ENCODE measurements at places on chromosomes 13 and 19.

- DNase-seq: no peak
Observed at GRCh38 chr13:19685437-19685836, 52.0 kb downstream of the MPHOSPH8 start.

DNA sequence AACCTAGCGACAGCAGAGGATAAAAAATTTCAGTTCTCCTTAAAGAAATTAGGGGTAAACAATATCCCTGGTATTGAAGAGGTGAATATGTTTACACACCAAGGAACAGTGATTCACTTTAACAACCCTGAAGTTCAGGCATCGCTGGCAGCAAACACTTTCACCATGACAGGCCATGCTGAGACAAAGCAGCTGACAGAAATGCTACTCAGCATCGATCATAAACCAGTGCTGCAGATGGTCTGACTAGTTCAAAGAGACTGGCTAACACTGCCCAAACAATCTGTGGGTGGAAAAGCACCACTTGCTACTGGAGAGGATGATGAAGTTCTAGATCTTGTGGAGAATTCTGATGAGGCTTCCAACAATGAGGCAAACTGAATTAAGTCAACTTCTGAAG, 19.9 kb upstream of the ACOD1 start:
- no peak for DNase-seq

GRCh38 chr19:39409208-39410016, 2.8 kb downstream of the ZFP36 start:
- peak; percentile 92 for DNase-seq

GRCh38 chr19:40754611-40755247, 3.7 kb downstream of the SNRPA start:
- no peak for DNase-seq

DNA sequence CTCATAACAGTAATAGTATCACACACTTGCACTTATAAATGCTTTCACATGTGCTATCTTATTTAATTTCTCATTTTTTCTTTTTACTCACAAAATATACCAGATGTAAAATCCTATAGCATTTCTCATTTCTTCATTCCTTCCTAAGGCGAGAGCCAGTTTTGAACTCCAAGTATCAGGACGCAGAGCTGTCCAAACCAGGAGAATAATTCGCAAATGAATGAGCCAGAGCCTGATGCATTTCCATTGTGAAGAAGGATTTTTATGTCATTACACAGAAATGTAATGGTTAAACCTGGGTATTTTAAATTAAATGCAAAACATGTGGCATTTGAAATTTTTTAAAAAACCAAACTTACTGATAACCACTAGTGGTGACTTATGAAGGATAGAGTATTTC, 244.3 kb downstream of the RGCC start:
- no peak for DNase-seq

- DNase-seq: no peak
Observed at GRCh38 chr19:55536366-55536765, 567 bp downstream of the SBK2 start.

GRCh38 chr13:60379837-60380565, 17.0 kb upstream of the TDRD3 start:
- DNase-seq: no peak

GRCh38 chr13:110490009-110490770, 71.3 kb downstream of the RAB20 start:
- no peak for DNase-seq

DNA sequence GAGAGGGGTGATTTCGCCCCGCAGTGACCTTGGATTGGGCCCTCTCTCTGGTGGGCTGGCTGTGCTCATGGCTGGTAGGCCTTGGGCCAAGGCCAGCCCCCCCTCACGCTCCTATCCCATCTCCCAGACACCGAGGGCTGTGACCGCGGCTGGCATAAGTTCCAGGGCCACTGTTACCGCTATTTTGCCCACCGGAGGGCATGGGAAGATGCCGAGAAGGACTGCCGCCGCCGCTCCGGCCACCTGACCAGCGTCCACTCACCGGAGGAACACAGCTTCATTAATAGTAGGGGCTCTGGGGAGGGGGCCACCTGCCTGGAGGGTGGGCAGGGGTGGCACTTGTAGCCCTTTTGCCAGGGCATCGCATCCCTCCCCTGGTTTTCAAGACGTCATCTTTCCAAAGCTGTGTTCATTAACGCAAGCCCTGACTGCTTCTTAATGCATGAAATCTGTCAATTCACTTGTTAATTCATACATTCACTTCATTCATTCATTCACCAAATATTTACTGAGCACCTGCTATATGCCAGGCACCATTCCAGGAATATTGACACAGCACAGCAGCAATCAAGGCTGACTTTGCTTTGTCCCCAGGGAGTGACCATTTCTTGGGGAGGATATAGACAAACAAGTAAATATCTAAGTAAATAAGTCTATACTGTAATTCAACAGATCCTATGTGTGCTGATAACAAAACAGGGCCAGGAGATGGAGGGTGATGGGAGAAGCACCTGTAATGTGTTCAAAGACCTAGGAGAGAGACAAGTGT, 26.6 kb downstream of the NCAN start:
- no peak for DNase-seq

- peak; percentile 51 for DNase-seq
Observed at GRCh38 chr19:33235269-33235995, 9.8 kb upstream of the SLC7A10 start.

- no peak for DNase-seq
Observed at GRCh38 chr19:29836409-29836825, 24.6 kb downstream of the CCNE1 start.

- no peak for DNase-seq
Observed at GRCh38 chr13:105904034-105904742, 631.3 kb downstream of the EFNB2 start.

GRCh38 chr19:51207747-51208146, 17.1 kb upstream of the CD33 start:
- DNase-seq: no peak

GRCh38 chr19:42068756-42069571, 1.0 kb downstream of the GRIK5 start:
- DNase-seq: no peak

- DNase-seq: no peak
Observed at GRCh38 chr13:61247149-61247936, 168.3 kb downstream of the PCDH20 start.

- no peak for DNase-seq
Observed at GRCh38 chr13:51759240-51759639, 44.7 kb downstream of the DHRS12 start.

- peak; percentile 54 for DNase-seq
Observed at GRCh38 chr13:98386637-98387036, 190.3 kb downstream of the STK24 start.

GRCh38 chr13:40230833-40231266, 435.6 kb downstream of the FOXO1 start:
- no peak for DNase-seq

- DNase-seq: no peak
Observed at GRCh38 chr13:75494491-75494890, 12.5 kb upstream of the TBC1D4 start.

DNA sequence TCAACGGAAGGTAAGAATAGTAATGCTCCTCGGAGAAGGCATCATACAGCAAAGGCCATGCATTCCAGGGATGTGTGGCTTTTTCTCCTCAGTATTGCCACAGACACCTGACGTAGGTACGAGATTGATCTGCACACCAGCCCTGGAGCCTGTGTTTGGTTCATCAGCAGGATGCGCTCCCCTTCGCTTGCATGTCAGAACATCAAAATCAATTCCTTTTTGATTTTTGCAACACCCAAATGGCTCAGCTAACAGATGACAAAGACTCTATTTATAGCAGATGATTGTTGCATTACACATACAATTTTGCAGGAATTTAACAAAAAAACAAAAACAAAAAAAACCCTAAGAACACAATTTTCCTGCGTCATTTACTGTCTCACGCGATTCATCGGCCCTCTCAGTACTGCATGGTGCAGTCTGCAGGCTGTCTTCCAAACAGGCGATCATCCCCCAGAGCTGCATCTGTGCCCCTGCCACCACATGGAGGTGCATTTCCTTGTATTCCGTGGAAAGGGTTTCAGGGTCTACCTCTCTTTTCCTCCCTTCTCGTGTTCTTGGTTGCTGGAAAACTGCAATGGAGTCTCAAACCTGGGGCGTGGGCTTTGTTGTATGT, 207.3 kb downstream of the TEX29 start:
- DNase-seq: no peak

GRCh38 chr13:56563663-56564062, 577.1 kb upstream of the PRR20A start:
- no peak for DNase-seq

DNA sequence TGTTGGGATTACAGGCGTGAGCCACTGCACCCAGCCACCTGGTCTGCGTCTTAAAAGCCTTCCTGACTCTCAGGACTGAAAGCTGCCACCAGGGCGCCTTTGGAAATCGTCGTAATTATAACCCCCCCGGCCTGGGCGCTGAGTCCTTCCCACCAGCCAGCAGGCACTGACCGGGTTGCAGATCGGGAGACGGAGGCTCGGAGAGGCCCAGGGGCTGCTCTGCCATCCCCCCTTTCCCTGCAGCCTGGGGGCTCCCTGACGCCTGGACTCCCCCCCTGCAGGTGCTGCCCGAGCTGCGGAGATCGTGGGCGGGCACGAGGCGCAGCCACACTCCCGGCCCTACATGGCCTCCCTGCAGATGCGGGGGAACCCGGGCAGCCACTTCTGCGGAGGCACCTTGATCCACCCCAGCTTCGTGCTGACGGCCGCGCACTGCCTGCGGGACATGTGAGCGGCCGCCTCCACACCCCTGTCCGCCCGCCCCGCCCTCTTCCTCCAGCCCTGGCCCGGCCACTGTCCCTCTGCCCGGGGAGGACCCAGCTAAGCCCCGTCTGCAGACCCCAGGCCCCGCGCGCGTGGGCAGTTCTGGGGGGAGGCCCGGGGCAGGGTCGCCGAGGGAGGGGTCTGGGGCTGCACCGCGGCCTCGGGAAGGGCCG, 2.5 kb downstream of the PRTN3 start:
- no peak for DNase-seq

GRCh38 chr19:23002690-23003422, at the start of gene ZNF728:
Gene ZNF728, minus strand, starts transcription at chr19:23003176. Its CDS starts 146 bp downstream, at chr19:23003030.
- DNase-seq: no peak

DNA sequence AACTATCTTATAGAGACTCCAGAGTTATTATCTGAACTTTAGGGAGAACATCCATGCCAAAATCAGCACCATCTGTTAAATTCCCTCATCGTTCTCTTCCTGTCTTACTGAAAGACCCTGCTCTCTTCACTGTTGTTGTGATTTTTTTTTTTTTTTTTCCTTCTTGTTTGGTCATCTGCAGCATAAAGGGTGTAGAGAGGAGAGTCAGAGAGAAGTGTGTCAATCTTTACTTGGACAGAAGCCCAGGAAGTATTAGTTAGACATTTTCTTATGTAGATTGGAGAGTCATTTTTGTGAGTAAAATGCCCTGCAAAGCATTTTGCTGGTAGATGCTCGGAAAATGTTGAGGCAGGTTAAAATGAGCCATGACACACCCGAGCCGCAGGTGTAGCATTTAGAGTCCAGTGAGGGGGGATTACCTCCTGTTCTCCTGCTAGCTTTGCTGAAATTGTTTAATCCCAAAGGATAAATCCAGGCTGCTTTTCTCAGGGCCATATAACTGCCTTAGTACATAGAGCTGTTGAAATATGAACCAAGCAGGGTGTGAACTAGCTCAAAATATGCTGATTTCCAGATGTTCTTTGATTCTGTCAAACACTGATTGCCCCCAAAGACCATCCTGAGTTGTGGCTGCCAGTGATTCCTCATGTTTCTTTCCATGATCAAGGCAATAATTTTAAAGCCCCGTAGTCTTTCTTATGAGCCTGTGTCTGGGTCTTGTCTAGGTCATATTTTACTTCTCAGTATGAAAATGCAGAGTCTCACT, 143.5 kb downstream of the DCT start:
- DNase-seq: no peak

DNA sequence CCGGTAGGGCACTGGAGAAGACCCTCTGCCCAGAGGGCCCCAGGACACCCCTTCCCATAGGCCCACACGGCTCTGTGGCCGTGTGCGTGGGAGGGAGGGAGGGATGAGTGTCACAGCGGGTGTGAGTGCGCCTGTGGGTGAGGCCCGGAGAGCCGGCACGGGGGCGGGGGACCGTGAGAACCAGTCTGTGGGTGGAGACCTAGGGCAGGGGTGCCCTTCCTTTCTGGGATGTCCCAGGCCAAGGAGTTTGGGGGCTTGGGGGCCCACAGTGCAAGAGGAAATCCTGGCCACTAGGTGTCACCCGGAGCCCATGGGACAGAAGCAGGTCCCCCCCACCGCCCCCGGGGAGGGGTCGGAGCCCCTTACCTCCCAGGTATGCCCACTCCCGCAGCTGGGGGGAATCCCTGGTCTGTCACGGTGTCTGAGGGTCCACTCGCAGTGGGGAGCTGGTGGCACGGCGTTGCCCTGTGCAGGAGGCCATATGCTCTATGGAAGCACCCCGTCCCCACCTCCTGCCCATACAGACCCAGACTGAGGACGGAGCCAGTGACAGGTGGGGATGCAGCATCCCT, 16.0 kb upstream of the SLC7A10 start:
- DNase-seq: no peak

DNA sequence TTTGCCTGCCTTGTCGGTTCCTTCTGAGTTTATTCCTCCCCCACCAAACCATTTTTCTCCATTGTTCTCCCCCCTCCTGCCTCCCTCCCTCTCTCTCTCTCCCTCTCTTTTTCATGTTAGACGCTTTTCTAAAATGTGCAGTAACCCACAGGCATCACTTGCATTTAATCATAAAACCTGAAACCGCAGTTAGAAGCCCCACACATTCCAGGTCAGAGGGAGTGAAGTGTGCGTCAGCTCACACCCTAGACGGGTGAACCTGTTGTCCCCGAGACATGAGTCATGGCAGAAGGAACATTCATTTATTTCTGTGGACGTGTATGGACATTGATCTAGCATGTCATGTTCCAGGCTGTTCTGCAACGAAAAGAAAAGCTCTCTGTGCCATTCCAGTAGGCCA, 19.9 kb downstream of the ONECUT3 start:
- no peak for DNase-seq

- DNase-seq: no peak
Observed at GRCh38 chr13:53141336-53141735, 112.7 kb downstream of the OLFM4 start.

DNA sequence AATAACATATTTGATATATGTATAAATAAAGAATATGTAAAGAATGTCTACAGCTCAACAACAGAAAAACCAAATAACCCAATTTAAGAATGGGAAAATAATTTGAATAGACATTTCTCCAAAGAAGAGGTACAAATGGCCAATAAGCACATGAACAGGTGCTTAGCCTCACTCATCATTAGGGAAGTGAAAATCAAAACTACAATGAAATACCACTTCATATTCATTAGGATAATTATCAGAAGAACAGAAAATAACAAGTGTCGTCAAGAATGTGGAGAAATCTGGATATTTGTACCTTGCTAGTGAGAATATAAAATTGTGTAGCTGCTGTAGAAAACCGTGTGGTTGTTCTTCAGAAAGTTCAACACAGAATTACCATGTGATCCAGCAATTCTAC, 8.4 kb upstream of the SUPT20H start:
- DNase-seq: no peak

DNA sequence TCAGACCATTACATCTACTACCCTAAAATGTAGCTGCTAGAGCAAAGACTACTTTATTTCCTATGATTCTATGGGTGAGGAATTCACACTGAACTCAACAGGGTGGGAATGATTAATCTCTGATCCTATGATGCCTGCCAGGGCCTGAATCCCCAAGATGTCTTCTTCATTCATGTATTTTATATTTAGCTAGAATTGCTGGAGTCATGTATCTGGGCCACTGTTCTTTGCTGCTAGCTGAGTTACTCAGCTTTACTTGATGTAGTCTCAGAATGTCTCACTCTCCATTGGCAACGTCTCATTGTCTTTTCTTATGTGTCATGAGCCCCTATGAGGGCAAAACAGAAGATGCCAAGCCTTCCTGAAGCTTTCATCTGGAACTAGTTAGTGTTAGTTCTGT, 21.1 kb downstream of the ZNF582 start:
- DNase-seq: no peak

- no peak for DNase-seq
Observed at GRCh38 chr19:34319785-34320184, 45.2 kb upstream of the GPI start.
